Stimulated activated CD8-positive, alpha-beta memory T cell treated with anti-CD3 and anti-CD28 coated beads, Interleukin-2, amount 100 ng/mL, for 1 hour (primary cell): ENCODE measurements at places on chromosomes 2 and 18.
A peak's percentile ranks its signal among the peaks of the same experiment; 100 is the strongest.

- DNase-seq: no peak
These were observed 806.4 kb downstream of the GALR1 start for GRCh38 chr18:78056011-78056410.

GRCh38 chr2:227256605-227257004 lies 68.4 kb upstream of the MFF start:
- DNase-seq: no peak

GRCh38 chr18:36680042-36680441 lies 148.8 kb downstream of the TPGS2 start:
- DNase-seq: no peak

GRCh38 chr2:66901344-66901743 lies 466.4 kb downstream of the MEIS1 start:
- no peak for DNase-seq

DNA sequence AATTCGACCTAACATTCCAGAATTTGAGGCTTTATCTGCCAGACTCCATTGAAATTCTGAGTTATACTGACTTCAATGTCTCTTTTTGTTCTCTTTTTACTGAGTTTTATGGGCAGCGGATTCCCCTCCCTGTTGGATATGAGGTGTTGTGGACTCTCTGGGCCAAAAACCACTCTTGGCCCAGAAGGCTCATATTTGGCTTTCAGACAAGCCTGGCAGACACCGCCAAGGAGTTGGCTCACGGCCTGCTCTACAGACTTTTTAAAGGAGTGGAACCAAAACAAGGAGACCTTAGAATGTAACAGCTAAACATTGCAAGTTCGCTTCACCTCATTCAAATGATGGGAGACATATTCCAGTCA lies 206.4 kb upstream of the NCKAP5 start:
- DNase-seq: no peak

- no peak for DNase-seq
These were observed 69.0 kb downstream of the COL6A3 start for GRCh38 chr2:237344942-237345341.

DNA sequence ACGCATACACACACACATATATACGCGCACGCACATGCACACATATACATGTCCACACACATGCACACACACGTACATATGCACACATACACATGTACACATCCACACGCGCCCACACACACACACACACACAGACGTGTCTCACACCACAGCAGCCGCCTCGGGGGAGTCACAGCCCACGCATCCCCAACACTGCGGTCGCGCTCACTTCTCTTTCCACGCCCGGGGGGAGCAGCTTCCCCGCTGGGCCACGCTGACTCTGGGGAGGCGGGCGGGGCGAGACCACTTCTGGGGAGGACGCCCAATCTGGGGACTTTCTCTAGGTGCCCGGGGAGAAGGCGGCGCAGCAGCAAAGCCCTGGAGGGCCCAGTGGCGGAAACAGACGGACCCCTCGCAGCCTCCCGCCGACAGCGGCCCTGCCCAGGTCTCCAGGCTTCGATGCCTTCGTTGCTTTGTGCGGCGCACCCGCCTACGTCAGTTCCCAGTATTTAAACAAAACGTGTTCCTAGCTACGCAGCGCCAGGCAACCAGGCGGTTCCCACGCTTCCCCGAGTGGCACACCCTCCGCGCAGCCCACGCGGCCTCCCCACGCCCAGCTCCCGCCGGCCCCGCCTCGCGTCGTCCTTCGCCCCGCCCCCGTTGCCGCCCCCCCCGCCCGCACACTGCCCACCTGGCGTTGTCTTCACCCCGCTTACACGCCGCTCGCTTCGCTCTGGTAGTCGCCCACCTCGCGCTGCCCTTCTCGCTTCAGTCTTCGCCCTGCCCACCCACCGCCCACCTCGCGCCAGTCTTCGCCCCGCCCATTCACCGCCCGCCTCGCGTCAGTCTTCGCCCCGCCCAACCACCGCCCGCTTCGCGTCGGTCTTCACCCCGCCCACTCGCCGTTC lies 810 bp upstream of the RBFA start:
- peak; percentile 45 for DNase-seq

- no peak for DNase-seq
These were observed 109.1 kb downstream of the CYP26B1 start for GRCh38 chr2:72038524-72038923.

GRCh38 chr2:171595896-171596295 lies 73.6 kb downstream of the CYBRD1 start:
- no peak for DNase-seq

GRCh38 chr2:218323526-218324472 lies 31.5 kb upstream of the TMBIM1 start:
- no peak for DNase-seq

- no peak for DNase-seq
These were observed 113.1 kb downstream of the TNS1 start for GRCh38 chr2:217889656-217890055.

DNA sequence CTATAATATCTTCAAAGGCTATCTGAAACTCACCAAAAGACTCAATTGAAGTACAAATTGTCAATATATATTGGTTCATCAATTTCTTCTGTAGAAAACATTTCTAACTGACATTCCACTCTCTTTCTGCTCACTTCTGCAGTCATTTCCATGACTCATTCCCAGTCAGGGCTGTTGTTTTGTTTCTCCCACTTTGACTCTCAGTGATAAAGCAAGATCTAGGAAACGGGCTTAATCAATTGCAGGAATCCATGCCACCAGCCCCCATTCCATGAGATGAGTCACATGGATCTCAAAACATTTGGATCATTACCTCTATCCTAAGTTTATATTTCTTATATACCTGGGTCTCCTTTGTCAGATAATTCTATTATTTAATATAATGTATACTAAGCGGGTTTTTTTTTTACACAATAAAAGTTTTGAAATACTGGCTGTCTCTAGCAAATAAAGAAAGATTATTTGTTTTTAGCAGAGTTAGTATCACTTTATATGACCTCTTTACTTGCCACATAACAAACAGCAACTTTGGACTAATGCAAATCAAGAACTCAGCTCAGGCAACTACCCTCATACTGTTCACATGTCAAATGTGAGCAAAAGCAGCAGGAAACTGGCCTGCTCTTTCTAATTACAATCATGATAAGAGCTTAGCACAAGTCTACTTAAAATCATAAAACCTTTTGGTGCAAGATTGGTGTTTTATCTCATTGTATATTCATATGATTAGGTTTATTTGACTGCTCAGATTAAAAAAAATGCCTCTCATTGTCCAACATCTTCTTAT lies 251.1 kb upstream of the PIK3C3 start:
- DNase-seq: no peak

- no peak for DNase-seq
These were observed 6.4 kb downstream of the HDAC4 start for GRCh38 chr2:239394346-239394945.

GRCh38 chr2:45172760-45173392 lies 163.6 kb upstream of the SIX2 start:
- no peak for DNase-seq

DNA sequence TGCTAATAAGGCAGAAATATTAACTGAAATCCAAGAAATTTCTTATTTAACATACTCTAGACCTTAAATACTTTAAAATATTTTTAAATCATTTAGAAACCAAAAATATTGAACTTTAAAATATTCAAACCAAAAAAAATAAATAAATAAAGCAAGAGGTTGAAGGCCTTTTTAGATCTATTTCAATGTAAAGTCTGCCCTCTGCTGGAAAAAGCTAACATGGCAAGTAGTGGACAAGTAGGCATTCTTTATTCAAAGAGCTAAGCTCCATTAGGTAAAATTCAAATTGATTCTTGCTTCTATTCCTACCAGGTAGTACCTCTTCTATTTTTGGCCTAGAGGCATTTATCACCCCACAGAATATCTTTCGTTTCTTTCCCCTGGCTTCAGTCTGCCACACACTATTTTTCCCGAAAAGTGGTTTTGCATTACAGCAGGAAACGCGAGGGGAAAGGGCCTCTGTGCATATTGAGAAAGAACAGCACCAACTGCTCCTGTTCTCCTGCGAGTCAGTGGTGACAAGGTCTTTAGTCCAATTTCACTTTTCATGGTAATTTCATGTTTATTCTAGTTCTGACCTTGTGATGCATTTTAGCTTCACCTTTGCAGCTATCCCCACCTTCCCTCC lies 20.4 kb downstream of the IFIH1 start:
- no peak for DNase-seq

- DNase-seq: no peak
These were observed 186.9 kb downstream of the LRP1B start for GRCh38 chr2:141943918-141944317.

- no peak for DNase-seq
These were observed 1292.0 kb upstream of the CHAC2 start for GRCh38 chr2:52475590-52475989.

- DNase-seq: no peak
These were observed 3.8 kb downstream of the MRPL30 start for GRCh38 chr2:99184811-99185210.

GRCh38 chr2:64697297-64698176 lies 43.8 kb upstream of the SERTAD2 start:
- no peak for DNase-seq

- DNase-seq: peak; percentile 22
These were observed 13.5 kb downstream of the ALPK2 start for GRCh38 chr18:58615140-58616132.

- no peak for DNase-seq
These were observed 769 bp downstream of the FKBP1B start for GRCh38 chr2:24050041-24050979.

DNA sequence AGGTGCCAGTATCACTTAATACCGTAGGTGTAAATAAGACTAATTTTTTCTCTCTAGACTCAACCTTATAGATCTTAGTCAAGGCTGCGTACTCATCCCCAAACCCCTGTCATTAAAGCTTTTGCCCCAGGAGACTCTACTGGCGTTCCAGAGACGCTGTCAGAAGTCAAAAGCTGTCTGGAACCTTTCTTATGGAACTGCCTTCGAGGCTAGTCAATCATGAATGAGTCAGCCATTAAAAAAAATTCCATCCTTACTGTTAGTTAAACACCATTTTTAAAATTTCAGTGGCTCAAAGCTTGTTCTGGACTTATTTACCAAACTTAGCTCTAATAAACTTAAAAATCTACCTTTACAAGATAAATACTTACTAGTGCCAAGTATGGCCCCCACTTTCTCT lies 52.1 kb downstream of the SPRED2 start:
- no peak for DNase-seq

- no peak for DNase-seq
These were observed 24.1 kb upstream of the KANSL1L start for GRCh38 chr2:210195101-210195852.

GRCh38 chr18:6807515-6808257 lies 78.2 kb downstream of the ARHGAP28 start:
- DNase-seq: no peak

DNA sequence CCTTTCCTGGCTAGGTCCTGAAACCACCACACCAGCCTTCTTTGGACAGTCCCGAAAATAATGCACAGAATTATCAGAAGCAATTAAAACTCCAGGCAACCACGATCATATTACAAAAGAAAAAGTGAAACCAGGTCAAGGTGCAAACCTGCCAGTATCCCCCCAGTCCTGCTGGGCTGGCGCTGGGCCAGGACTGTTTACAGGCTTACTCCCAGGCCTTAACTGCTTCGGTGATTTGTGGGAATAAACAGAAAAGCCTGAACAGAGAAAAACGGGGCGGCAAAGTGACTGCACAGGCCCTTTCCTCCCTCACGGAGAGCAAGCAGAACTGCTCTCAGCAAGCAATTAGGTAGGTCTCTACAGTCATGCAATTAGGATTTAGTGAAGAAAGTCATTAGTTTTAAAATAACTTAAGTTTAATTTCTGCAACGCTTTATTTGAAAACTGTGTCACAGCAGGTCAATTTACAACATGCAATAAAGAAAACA lies 1.3 kb downstream of the HDAC4 start:
- DNase-seq: no peak

DNA sequence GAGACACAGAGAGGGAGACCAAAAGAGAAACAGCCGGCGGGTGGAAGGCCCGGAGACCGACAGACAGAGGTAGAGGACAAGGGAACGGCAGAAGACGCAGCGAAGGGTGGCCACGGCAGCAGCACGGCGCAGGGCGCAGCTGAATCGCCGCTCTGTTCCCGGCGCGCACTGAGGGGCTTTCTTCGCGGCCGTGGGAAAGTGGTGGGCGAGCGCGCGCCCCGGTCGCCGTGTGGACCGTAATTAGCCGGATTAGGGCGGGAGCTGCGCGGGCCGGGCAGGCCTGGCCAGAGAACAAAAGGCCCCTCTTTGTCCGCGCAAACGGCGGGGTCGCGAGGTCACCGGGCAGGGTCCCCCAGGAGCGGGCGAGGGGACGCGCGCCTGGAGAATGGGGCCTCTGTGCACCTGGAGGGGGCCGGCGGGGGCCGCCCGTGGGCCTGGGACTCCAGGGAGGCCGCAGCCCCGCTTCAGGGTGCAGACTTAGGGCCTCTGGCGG lies 158.3 kb downstream of the ZFP36L2 start:
- DNase-seq: no peak

DNA sequence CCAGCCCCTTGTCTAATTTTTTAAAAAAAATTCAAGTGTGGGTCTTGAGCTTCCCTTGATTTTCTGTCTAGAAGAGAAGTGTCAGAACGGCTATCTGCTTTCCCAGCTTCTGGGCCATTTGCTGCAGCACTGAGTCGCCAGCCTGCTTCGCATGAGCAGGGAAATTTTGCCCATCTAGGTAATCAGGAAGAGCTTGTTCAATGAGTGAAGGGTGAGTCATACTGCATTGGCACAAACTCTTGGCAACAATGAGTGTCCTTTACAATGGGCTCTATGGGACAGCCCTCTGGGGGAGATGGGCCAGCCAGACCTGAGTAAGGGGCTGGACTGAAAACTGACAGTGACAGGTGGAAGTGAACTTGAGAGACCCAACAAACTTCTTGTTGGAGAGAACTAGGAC lies 2.4 kb upstream of the RNF144A start:
- no peak for DNase-seq

DNA sequence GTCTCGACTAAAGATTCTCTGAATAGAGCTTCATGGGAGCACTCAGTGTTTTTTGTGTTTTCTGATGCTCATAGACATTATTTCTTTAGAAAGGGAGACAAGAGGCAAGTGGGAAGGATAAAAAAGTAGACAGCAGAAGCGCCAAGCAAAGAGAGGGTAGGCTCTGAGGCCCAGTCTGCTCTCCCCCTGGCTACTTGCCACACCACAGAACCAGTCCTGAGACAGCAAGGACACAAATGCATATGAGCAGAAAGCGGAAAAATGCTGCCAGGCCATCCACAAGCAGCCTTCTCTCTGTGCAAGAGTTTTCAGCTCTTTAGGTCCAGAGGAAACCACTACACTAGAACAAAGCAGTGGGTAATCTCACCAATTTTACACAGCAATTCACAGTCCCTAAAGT lies 285.4 kb downstream of the ZNF521 start:
- DNase-seq: no peak

DNA sequence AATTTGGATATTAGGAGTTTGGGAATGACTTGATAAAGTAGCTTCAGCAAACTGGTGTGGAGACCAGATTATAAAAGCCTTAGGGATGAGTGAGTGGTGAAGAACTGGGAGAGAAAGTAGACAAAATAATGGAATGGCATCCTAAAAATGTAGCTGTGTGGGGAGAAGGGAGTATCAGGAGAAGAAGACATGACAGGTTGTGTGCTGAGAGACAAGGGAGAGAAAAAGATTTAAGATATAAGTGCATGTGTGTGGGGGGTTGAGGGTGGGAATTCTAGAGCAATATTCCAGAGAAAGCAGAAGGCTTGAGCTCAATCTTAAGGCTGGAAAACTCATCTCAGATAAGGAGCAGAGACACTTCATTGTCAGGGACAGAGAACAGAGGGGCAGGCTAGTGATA lies 159.5 kb downstream of the HNMT start:
- no peak for DNase-seq
